Spleen (tissue), 13 donors: ENCODE measurements at places on chromosomes 6 and 20.
A peak's percentile ranks its signal among the peaks of the same experiment; 100 is the strongest.

DNA sequence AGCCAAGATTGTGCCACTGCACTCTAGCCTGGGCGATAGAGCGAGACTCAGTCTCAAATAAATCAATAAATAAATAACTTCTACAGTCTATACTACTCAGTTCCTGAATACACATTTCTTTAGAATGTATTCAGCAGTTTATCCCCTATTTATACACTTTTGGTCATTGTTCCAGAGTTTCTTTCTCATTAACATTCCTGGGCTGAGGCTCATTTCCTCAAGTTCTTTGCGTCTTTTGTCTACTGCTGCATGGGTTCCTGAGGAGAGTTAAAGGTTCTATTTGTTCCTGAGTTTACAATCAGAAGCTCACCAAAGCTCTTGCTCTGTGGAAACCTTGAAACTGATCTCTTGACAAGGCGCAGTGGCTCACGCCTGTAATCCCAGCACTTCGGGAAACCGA is 37.7 kb upstream of the SASH1 start:
- DNase-seq = no peak

GRCh38 chr6:68778356-68779020 is 143.4 kb downstream of the ADGRB3 start:
- DNase-seq = no peak

GRCh38 chr20:18019068-18019467 is 38.6 kb downstream of the OVOL2 start:
- DNase-seq = peak; percentile 51

- no peak for DNase-seq
These were observed 185.5 kb downstream of the PREX1 start for GRCh38 chr20:48642105-48642880.

GRCh38 chr6:36187446-36187845 is 9.1 kb upstream of the BRPF3 start:
- no peak for DNase-seq

- no peak for DNase-seq
These were observed 109.3 kb upstream of the EYA4 start for GRCh38 chr6:133131621-133132465.

DNA sequence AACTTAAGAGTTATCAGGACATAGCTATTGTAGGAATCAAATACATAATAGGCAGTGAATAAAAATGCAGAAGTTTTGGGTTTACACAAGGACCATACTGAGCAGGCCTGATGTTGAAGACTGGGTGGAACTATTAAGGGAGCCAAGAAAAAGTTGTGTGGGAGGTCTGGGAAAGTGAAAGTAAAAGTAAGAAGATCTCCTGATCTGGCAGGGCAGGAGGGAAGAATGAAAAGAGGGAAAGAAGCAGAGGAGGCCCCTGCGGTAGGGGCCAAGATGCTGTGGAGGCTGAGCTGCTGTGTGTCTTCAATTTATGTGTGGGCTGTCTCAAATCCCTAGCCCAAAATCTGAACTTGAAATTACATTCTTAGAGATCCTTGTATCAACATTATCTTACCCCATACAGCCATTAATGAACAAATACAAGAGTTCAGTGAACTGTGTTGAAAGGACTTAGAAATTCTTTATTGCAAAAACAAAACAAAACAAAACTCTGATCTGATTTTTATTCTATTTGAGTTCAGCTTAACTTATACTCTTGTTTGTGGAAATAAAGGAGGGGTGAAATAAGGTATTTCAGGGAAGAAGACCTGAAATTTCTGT is 1183.8 kb downstream of the HACE1 start:
- DNase-seq = no peak
